ENCODE measurements at places on chromosomes 4 and X.

DNA sequence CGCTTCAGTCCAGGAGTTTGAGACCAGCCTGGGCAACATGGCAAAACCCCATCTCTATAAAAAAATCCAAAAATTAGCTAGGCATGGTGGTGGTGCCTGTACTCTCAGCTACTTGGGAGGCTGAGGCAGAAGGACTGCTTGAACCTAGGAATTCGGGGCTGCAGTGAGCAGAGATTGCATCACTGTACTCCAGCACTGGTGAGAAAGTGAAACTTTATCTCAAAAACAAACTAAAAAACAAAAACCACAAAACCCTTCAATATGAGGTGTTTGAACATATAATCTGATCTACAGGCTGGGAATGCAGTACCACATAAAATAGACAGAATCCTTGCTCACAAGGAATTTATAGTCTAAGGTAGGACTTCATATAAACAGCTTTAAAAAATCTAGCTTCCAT lies 103.9 kb downstream of the PDS5A start:
- no peak for DNase-seq

DNA sequence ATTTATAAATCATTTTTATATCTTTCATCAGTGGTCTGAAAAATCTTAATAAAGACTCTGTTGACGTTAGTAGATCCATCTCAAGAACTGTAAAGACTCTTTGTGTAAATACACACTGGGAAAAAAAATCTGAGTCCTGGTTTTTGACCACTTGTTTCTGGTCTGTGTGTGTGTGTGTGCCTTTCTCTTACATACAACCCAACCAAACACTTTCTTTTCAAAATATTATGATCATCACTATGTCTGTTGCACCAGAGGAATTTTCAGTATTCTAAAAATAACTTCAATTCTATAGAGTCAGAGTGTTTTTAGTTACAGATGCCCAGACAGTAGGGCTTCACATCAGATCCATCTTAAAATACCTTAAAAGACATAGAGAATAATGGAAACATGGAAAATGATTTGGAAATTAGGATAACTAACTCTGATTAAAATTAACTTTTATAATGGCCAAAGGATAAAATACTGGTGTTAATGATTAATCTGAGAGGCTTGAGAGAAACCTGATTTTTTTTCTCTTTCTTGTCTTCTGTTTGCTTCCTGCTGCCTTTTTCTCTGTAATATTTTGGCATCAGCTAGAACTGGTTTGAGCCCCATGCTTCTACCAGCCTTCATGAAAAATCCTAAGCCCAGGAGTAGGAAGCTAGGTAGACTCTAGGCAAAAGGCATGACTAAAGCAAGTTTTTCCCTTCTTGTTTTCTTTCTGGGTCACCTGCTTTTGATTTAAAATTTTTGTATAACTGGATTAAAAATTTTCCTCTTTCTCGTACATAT lies 99.7 kb downstream of the ATXN3L start:
- DNase-seq, result no peak

DNA sequence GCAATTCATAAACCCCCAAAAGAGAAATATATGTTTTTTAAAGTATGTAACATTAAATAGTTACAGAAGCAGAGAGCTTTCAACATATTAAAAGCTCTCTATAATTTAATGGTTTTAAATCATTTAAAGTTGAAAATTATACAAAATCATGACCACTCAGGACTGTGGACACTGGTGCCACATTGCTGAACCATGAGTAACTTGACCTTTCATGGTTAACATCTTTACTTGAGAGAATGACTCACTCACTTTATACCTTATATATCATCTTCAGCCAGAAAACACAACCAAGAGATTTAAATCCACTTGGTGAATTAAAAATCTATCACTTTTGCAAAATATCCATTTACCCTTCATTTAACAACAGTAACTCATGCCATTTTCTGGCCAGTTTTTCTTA lies 584.3 kb upstream of the SMIM31 start:
- DNase-seq, result no peak

DNA sequence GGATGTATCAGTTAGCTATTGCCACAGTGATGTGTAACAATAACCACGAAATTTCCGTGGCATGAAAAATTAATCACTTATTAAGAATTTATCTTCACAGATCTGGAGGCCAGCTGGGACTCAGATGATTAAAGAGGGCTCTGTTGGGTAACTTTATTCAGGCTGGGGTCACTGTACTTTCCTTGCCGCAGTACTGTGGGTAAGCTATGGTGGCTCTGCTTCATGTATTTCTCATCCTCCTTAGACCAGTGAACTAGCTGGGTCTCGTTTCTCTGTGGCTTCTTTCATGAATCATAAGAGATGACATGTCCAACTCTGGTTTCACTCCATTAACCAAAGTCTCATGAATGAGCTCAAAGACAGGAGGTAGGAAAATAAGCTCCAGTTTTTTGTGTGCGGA lies 13.5 kb downstream of the TEX13B start:
- DNase-seq, result no peak

- DNase-seq, result no peak
These were observed 112.3 kb upstream of the IL13RA1 start for GRCh38 chrX:118615141-118615540.

GRCh38 chr4:153061971-153062370 lies 125.8 kb downstream of the FHDC1 start:
- no peak for DNase-seq

GRCh38 chr4:121198251-121198650 lies 34.1 kb upstream of the TNIP3 start:
- DNase-seq, result no peak

DNA sequence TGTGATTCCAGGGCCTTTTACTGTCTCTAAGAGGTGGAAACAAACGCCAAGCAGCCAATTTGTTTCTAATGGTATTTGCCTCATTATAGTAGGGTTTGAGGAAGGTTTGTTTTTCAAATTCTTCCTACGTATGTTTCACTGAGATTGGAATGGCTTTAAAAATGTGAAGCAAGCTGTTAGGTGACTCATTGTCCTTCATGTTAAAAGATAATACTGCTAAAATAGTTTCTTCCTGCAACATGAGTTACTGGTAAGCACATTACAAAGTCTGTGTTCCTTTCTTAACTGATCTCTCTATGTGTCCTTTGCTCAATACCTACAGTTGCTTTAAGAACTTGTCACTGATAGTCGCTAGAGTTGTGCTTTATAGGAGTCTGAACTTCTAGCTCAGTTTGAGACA lies 1183.9 kb downstream of the RPA4 start:
- DNase-seq, result no peak

GRCh38 chr4:8201321-8201781 lies 2.3 kb downstream of the SH3TC1 start:
- no peak for DNase-seq

DNA sequence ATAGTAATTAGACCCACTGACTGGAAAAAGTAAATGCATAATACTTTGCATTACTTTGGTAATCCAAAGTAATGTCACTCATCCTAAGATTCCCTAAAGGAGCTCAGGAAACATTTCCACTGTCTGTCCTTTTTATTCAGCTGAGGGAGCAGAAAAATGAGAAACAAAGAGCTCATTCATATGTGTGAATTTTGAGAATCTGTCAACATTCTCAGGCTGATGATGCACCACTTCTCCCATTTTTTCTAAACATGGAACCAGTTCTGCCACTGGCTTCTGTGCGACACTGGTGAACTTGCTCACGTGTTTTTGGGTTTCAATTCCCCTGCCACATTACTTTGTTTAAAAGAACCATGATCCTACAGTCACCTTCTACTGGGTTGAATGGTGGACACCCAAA lies 28.4 kb upstream of the ADH7 start:
- no peak for DNase-seq

DNA sequence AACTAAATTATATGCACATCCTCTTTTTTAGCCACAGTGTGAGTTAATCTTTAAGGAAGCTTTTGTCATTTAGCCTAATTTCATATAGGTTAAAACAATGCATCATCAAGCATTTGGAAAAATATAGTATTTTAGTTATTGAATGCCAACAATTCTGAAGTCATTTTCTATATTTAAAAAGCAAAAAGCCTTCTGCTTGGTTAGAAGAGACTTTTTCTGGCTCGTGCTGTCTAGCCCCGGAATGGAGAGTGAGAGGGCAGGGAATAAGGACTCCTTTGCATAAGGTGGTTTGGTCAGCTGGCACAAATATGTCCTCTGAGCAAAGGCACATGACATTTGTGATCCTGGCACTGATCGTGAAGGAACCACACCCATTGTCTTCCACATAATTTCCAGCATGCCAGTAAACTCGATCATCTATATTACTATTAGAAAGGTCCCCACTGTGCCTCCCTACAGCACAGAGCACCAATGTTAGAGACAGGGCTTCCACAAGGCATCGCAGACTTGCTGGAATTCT lies 393.7 kb upstream of the INTU start:
- DNase-seq, result no peak

GRCh38 chr4:169225058-169225751 lies 45.6 kb downstream of the SH3RF1 start:
- no peak for DNase-seq

- no peak for DNase-seq
These were observed 252.3 kb upstream of the ZIC3 start for GRCh38 chrX:137313627-137314026.

- DNase-seq, result no peak
These were observed 600.3 kb downstream of the SPRY1 start for GRCh38 chr4:123996718-123997510.

DNA sequence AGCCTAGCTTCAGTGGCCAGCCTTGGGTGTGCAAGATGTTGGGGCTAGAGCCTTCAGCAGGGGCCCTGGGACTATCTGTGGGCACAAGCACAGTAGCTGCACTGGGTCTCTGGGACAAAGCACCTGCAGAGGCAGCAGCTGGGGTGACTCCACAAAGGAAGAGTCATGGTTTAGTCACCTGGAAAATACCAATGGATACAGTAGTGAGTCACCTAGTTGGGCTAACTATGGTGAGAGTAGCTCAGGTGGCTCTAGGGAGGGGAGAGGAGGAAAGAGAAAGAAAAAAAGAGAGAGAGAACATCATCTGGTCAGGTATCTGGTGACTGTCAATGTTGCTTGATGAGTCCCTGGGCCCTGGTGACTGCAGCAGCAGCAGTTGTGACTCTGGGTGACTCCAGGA lies 72.9 kb upstream of the SPIN4 start:
- no peak for DNase-seq

DNA sequence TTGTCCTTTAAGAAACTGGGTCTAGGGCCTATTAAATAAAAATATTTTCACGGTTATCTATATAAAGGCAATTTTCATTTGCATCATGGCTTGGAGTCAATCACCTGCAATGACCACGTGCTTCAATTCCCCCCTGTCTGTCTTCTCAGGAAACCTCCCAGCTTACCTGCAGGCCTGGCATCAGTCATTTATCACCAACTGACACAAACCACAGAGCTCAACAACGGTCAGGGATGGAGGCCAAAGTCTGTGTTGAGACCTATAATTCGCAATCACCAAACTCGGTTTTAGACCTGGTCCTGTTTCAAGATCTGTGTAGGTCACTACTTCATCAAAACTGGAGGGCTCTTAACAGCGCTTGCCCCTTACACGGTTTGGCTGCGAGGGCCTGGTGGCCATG lies 1.9 kb downstream of the SLC9A7 start:
- DNase-seq, result no peak

GRCh38 chrX:69431420-69431819 lies 72.7 kb upstream of the NALF2 start:
- DNase-seq, result no peak

GRCh38 chr4:109916027-109916409 lies 3.3 kb downstream of the EGF start:
- no peak for DNase-seq

GRCh38 chr4:62402088-62402806 lies 1202.1 kb downstream of the ADGRL3 start:
- no peak for DNase-seq

DNA sequence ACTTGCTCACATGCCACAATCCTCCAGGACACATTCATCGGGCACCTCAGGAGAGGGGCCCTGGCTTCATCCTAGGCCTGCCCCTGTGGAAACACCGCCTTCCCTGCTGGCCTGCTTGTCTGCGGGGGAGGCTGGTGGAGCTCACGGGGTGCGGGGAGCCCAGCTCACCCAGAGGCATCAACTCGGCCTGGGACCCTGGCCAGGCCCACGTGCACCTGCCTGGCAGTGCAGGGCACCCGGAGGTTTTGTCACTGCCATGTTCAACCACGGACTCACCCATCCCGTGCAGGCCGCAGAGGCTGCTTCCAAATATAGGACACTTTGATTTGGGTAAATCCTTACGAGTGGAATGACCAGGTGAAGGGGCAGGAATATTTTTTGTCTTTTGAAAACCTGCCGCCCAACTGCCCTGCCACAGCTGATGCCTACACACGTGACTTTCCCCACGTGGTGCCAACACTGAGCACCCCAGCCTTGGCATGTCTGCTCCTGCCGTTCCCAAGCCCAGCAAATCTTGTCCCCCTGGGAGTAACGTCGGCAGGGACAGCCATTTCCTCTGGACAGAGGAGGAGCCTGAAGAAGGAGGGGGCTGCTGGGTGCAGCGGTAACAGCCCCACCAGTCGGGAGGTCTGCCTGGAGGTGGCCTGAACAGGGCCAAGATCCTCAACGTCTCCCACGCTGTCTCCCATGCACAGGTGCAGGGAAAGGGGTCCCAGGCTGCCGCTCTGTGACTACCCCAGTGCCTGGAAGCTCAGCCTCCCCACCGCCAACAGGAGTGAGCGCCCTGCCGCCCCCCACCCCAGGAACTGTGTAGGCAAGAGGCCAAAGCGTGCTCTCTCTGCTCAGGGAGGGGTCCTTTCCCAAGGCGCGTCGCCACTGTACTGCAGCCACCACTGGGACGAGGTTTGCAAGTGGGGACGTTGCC lies 8.5 kb downstream of the MXD4 start:
- DNase-seq, result no peak

GRCh38 chr4:83112231-83112630 lies 2.3 kb downstream of the PLAC8 start:
- no peak for DNase-seq

- DNase-seq, result peak; percentile 8
These were observed 47.4 kb downstream of the HTRA3 start for GRCh38 chr4:8316911-8317351.

DNA sequence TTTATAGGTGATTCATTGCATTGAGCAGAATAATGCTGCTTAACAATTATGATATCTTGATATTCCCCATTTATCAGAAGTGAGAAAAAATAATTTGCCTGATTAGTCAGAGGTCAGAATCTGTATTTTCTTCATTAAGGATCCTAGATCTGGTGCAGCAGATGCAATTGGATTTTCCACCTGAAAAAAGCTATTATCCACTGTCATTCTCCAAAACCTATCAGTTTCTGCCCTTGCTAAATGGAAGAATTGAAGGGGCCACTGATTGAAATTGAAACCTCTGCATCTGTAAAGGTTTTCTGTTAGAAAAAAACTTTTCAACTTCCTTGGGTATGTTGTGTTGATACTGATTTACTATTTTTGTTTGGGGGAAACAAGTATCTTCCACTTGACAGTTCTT lies 636.0 kb upstream of the NDST4 start:
- DNase-seq, result no peak

- no peak for DNase-seq
These were observed 179.9 kb upstream of the PPP3CA start for GRCh38 chr4:101527188-101527587.

DNA sequence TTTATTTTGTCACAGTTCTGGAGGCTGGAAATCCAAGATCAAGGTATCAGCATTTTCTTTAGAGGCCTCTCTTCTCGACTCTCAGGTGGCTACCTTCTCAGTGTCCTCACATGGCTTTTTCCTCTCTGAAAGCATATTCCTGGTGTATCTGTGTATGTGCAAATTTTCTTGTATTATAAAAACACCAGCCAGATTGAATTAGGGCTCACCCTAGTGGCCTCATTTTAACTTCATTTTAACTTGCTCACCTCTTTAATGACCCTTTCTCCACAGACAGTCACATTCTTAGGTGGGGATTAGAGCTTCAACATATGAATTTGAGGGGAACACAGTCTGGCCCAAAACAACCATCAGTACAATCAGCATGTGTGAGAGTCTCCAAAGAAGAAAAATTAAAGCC lies 542.4 kb upstream of the FAM241A start:
- DNase-seq, result no peak

- no peak for DNase-seq
These were observed 123.9 kb downstream of the DCHS2 start for GRCh38 chr4:154367659-154368058.
